Stimulated activated CD8-positive, alpha-beta memory T cell treated with anti-CD3 and anti-CD28 coated beads, Interleukin-2, amount 100 ng/mL, for 1 hour (primary cell): ENCODE measurements at places on chromosomes 1 and 21.

DNA sequence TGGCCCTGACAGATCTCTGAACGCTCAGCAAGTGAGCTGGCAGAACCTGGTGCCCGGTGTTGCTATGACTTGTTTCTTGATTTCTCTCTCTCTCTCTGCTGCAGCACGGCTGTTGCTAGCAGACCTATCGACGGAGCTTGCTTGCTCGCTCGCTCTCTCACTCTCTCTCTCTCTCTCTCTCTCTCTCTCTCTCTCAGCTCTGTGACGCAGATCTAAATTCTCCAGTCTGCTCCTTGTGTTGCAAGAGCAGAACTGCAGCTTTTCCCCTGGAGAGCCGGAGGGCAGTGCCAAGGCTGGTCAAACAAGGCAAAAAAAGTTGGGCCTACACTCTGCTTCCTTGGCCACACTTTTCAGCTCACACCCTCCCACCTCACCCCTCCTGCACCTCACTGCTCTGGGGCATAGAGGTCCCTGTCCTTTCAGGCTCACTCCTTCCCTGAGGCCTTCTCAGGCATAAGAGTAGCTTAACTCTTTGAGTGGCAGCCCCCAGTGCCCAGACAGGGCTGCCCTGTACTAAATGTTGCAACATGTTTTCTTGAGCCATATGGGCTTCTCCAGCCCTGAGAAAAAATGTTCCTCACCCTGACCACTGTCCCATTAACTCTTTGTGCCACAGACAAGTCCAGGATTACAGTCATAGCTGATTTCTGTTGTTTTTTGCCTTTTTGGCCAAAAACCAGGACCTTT is 72.2 kb downstream of the CD46 start:
- peak; percentile 42 for DNase-seq

DNA sequence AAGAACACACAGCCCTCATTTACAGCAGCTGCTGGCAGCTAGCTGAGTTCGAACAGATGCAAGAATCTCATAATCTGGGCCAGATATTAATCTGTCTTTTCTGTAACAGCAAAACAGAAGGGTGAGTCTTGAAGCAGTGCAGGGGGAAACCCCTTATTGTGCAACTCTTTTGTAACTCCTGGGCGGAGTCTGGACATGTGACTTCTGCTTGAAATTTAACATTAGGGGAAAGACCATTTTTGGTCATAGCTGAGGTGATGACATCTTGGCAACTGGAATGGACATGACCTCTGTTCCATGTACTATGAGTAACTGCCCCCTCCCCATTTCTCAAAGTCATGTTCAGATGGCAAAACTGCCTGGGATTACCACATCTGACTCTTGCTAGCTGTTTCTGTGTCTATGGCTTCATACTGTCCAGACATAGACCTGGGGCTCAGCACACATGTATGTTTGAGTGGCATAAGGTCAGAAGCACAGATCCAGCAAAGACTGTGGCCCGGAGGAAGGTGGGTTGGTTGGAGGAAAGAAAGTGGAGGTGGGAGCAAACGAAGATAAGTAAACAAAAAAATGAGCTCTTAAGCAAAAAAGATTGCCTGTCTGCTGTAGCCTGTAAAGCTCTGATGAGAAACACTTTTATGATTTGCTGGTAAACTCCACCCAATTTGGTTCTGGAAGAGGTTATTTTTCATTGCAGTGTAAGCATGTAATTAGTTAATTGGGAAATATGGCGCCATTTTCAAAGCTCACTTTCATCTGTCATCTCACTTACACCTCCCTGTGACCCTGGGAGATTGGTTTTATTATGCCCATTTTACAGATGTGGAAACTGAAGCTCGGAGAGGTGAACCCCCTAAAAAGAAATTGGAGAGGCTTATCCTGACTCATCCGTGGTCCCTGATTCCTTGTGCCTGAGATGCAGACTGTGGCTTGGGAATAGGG is 26.1 kb downstream of the ETS2 start:
- DNase-seq, result no peak

DNA sequence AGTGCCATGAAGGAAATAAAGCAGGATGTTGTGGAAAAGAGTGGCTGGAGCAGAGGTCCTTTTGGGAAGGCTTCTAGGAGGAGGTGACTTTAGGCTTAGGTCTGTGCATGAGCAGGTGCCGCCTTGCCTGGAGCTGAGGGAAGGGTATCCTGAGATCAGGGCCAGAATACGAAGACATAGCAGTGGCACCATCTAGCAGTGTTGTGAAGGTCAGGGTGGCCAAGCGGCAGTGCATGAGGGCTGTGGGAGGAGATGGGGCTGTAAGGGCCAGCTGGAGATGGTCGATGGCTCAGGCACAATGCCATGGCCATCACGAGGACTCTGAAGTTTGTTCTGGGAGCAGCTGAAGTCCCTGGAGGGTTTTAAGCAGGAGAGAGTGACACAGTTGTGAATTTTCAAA is 219.5 kb downstream of the PTPRU start:
- DNase-seq, result no peak

GRCh38 chr1:1847890-1848289 is 43.0 kb downstream of the GNB1 start:
- no peak for DNase-seq

GRCh38 chr1:30327370-30328099 is 395.9 kb downstream of the MATN1 start:
- DNase-seq, result no peak

- DNase-seq, result no peak
These were observed 55.0 kb downstream of the ALG14 start for GRCh38 chr1:95017775-95018174.

DNA sequence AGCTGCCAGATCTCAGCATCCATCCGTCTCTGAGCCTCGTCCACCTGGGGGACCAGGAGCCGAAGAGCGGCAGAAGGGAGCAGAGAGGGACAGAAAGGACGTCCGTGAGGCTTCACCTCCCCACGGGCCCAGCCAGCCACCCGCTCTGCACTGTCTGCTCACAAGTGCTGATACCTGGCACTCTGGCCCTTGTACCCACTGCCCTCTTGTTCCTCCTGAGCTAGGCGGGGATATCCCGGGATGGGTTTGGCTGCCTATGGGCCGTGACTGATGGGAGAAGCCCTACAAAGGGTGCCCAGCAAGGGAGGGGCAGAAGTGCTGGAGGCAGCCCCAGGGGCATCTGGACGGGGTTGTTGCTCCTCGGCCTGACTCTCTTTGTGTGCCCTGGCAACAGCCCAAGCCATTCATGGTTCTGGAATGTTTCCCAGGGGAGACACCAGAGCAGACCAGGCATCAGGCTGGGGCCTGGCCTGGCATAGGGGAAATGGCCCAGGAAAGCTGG is 57.6 kb downstream of the LDLRAD2 start:
- DNase-seq, result no peak

GRCh38 chr1:26438041-26438440 is 5.9 kb downstream of the DHDDS start:
- no peak for DNase-seq

DNA sequence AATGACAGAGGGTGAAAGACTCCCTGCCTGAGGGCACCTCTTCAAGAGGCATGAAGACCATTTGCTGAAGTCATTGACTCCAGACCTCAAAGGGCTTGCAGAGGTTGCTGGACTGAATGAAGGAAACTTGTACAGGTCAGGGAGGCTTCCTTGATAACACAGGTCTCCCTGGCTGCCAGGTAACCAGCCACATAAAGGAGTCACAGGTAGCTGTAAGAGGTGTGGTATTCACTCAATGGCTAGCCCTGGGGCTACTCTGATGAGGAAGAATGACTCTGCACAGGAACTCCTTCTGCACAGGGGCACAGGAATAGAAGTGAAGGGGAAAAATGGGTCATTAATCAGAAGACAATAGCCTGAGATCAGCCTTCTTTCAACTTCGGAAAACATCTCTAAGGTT is 187.5 kb downstream of the LMX1A start:
- no peak for DNase-seq

GRCh38 chr1:209672705-209673630 is 2.2 kb upstream of the G0S2 start:
- DNase-seq, result no peak

- no peak for DNase-seq
These were observed 69.6 kb downstream of the OSBPL9 start for GRCh38 chr1:51686450-51686849.

- DNase-seq, result no peak
These were observed 3.8 kb downstream of the NT5C1A start for GRCh38 chr1:39668111-39668510.

DNA sequence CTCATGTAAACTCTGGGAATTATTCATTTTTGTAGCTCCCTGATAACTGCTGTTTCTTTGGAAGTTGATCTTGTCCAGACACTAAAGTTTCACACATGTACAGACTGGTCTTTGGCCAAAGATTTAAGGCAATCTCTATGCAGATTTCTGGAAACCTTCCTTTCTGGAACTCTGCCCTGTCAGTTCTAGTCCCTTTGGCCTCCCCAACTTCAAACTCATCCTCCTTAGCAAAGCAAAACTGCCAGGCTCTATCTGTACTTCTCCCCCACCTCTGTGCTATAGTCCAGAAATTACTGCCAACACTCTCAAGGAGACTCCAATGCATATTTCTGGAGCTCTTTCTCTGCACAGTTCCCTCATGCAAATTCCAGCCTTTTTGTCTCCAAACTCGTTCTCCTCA is 36.5 kb downstream of the C1orf198 start:
- DNase-seq, result no peak

GRCh38 chr1:68185743-68186142 is 46.6 kb downstream of the WLS start:
- DNase-seq, result no peak

DNA sequence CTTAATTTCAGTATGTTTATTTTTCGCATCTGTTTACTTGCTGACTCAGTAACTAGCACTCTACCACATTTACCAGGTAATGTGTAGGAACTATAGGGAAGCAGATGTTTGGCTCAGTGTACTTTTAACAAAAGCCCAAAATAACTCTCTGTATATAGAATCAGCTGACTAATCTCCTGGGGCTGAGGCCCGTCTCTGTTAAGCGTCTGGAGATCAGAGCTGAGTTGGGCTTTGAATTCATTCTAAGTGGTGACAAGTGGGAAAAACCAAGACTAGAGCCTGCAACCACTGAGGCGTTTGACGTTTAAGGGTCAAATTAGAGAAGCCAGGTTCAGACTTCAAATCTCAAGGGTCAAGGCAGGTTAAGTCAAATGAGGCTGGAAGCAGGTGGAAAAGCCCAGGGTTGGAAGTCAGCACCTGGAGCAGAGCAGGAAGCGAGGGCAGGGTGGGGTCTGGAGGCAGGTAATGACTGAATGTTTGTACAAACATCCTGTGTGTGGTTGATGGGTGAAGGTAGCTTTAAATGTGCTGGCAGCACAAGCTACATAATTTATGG is 56.8 kb upstream of the LYST start:
- no peak for DNase-seq

GRCh38 chr1:33022650-33023200 is 14.0 kb downstream of the AK2 start:
- DNase-seq, result no peak

DNA sequence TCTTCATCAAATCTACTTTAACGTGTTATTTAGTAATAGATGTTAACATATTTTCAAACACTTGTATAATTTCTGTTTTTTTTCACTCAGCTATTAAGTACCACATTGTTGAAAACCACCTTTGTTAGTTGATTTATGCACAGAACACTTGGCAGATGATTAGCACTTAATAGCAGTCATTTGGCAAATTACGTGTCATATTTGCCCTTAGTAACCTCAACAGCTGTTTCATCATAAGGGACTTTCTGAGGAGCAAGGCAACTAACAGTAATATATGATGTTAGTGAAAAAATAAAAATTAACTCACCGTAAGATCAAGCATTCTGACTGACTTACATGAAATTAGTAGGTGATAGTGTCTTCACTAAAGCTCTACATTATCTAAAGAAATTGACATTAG is 186.4 kb downstream of the HMCN1 start:
- no peak for DNase-seq

DNA sequence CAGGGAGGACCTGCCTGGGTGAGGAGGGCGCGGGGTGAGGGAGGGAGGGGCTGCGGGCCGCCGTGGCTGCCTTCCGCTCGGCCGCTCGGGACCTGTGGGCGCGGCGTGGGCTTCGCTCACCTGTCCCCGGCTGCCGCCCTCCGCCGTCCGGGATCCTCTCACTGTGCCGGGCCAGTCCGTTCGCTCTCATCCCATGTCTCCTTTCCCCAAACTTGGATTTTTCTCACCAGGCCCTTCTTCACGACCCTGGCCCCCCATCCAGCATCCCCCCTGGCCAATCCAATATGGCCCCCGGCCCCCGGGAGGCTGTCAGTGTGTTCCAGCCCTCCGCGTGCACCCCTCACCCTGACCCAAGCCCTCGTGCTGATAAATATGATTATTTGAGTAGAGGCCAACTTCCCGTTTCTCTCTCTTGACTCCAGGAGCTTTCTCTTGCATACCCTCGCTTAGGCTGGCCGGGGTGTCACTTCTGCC is 362 bp downstream of the ZBTB48 start:
- DNase-seq, result no peak

DNA sequence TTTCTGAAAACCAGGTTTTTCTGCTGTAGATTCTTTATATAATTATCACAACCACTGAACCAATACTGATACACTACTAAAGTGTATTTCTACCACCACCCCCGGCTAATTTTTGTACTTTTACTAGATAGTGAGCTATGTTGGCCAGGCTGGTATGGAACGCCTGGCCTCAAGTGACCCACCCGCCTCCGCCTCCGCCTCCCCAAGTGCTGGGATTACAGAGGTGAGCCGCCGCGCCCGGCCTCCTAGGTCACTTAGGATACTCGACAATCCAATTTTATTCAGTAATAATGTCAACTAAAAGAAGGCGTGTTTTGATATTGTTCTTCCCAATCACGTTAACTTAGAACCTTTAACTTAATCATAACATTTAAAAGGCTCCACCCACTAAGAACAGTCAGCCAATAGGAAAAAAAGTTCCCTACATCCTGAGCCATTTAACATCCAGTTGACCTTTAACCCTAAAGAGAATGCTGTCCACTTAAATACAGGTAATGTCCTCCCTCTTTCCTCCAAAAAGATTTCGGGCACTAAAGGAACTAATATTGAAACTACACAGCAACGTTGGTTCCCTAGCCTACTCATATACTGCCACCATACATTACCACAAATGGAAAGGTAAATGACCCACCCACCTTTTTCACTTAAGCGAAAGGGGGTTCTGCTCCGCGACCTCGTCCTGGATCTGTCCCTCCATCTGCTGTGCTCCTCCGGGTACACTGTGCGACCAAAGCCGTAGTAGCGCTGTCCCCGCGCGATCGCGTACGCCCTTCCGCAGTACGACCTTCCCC is 1.2 kb downstream of the RSRP1 start:
- DNase-seq, result no peak

DNA sequence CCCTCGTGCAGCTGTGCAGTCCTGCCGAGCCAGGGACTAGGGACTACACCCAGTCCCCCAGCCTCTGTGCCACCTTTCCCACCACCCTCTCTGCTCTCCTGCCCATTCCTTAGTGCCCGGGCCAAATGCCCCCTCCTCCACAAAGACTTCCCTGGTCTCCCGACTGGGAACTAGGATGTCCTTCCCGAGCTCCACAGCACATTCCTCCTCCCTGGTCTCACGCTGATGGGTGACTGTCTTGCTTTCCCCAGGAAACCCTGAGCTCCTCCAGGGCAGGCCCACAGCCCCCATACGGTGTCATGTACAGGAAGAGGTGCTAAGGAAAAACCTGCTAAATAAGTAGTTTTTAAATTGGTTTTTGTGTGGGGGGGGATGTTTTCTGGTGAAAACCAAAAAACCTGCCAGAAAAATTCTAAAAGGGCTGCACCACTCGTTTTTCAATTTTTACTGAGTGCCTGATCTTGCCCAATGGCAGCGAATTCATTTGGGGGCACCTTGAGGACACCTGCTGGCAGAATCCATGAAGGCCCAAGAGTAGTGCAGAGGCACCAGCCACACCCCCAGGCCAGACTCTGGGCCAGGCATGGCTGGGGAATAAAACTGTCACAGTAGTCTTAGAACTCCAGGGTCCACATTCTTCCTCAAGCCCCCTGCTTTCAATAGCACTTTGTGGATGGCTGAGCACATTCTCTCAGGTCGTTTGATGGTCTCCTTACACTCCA is 50.4 kb downstream of the GLIS1 start:
- no peak for DNase-seq
